ENCODE measurements at places on chromosomes 7 and 10.

DNA sequence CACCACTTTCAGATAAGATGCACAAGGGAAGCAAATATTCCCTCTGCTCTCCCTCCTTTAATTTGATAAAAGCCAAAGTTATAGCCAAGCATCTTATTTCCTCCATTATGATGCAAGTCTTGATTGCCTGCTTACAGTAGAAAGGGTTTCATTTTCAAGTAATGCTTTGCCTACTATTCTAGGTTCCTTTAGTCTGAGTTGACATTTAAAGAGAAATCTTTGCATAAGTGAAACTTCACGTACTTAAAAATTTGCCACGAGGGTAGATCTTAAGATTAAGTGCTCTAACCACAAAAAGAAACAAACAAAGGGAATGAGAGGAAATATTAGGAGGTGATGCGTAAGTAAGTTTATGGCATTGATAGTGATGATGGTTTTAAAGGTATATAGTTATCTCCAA is 78.1 kb upstream of the VWDE start:
- DNase-seq, result no peak

DNA sequence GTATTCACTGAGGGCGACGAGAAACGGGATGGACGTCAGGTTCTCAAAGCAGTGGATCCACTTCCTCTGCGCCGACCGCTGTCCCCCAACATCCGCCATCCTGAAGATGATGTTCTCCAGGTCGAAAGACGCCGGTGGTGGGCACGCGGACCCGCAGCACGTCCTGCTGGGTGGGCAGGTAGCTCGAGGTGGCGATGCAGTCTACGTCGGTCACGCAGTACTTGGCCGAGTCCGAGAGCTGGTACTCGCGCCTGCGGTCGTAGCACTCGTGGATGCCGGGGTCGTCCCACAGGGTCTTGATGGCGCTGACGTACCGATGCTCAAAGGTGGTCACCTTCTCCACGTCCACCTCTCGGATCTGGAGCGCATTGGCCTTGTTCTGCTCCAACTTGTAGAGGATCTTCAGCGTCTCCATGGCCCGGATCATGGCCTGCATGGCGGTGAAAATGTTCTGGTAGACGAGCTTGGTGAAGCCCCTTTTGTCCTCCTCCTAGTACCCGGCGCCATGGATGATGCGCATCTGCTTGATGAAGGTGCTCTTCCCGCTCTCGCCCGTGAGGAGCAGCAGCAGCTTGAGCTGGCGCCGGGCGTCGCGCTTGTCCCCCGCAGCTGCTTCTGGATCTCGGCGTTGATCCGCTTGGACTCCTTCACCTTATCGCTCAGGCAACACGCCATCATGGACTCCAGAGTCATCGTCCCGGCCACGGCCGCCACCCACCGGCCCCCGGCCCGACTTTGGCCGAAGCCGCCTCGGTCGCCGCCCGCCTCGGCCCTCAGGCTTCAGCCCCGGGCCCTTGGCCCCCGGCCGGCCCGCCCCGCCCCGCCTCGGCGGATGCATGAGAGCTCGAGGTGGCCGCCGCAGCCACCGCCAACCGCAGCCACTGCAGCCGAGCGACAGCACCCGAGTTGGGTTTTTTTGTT is 122.9 kb upstream of the KCTD7 start:
- no peak for DNase-seq

- no peak for DNase-seq
Measured at GRCh38 chr7:73829921-73830680, 695 bp upstream of the CLDN4 start.

- no peak for DNase-seq
Measured at GRCh38 chr7:32670110-32671025, 175.1 kb downstream of the AVL9 start.

DNA sequence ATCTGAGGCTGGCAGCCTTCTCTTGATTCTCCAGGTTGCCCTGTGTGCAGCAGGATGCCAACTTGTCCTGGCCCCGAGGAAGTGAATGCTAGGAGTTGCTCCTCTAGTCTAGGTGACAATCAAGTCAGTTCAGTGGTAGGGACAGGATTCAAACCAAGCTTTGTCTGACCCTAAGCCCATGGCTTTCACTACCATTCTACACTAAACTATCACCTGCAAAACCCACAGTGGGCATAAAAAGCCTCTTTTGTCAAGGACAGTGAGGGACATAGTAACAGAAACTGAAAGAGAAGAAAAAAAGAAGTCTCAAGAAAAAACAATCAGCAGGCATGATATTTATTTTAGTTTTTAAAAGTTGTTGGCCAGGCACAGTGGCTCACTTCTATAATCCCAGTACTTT is 33.5 kb downstream of the KCNMA1 start:
- no peak for DNase-seq

GRCh38 chr10:12158111-12158510 is 28.6 kb downstream of the SEC61A2 start:
- DNase-seq, result no peak

- no peak for DNase-seq
Measured at GRCh38 chr7:78073609-78074382, 275.2 kb downstream of the PHTF2 start.

DNA sequence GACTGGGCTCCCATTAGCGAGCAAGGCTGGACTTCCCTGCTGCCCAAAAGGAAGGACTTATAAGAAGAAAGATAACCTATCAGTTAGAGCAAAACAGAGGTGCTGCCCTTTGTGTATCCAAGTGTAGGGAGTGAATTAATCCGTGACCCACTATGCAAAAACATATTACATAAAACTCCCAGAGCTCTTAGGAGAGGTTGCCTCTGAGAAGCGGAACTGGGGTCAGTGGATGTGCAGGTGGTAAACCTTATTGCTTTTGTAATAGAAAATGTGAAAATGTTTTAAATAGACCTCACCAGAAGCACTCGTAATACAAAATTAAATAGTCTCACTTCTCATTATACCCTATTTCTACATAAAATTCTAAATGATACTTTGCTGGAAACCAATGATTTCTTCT is 17.1 kb upstream of the IL6 start:
- DNase-seq, result no peak

DNA sequence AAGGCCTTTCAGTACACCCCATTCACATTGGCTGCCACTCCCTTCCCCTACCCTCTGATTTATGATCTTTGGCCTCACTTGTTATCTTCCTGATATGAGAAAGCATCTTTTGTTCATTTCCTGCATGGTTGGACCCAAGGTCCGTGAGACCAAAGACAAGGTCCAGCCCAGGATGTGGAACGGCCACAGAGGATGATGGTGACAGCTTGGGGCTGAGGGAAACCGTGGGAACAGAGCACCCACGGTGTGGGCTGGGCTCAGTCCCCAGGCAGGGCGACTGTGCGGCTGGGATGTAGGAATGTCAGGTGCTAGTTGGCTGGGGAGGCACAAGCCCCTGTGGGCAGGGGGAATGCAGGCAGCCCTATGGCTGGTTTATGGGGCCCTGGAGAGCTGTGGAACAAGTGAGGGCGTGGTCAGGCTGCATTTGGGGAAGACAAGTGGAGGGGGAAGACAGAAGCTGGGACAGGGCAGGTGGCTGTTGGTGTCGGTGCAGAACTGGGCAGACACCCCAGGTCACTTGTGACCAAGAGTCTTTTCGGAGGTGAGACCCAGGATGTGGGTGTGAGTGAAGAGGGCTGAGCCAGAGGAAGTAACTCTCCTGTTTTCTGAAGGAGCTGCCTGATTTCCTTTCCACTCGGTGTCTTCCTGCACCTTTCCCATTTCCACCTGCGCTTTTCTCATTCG is 51.7 kb upstream of the IGFBP3 start:
- no peak for DNase-seq

DNA sequence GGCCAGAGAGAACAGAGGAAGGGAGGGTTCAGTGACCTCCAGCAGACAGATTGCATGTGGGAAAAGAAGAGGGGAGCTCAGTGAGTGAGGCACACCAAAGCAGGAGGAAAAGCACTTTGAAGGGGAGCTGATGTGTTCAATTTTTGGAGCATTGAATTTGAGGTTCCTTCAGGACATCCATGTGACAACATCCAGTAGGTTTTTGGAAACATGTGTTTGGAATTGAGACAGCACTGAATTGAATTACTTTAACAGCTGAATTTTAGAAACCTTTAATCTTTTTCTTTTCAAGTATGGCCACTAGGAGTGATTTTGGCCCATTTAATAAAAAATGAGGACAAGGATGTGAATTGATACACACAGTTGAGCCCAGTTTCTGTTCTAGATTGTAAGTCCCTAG is 101.8 kb upstream of the SEC61G start:
- DNase-seq, result no peak

DNA sequence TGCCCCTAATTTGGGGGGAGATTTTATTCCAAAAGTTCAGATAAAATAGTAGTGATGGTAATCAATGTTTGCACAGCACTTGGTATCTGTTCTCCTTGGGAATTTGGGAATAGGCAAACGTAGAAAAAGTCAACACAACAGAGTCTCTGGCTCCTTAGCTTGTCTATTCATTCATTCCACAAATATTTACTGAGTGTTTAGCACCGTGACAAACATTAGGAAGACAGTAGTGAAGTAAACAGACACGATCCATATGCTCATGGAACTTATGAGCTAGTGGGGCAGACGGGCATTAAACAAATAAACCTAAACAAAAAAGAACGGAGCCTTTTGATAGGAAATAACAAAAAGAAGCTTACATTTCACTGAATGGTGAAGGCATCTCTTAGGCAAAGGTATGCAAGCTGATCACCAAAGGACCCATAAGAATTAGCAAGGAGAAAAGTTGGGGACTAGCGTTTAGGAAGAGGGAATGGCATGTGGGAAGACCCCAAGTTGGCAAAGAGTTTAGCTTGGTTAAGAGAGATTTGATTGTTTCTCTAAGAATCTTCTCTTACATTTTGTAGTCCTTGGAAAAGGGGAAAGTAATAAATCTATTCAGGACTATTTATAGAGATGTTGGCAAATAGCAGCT is 243.9 kb upstream of the NPY start:
- no peak for DNase-seq

DNA sequence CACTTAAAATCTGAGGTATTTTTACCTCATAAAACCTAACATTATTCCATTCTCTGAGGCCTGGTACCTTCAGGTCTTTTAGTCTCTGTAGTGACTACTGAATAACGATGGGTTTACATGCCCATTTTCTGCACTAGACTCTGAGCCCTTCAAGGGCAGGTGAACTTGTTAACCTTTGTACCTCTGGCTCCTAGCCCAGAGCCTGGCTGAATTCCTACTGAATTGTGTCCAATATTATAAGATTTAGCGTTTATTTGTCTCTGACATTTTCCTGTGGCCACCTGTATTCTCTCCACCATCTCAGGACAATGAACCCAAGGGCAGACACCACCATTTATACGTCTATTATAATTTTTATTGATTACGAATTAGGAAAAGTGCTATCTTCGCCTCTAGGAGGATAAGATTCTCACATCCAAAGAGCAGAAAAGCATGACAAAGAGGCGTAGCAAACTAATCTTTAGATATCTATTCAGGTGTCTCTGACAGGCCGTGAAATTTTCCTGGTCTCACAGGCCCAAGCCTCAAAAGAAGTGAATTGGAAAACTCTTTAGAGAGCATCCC is 27.9 kb upstream of the HNRNPH3 start:
- DNase-seq, result no peak

- no peak for DNase-seq
Measured at GRCh38 chr10:132162021-132162531, 24.7 kb upstream of the DPYSL4 start.

GRCh38 chr10:124461642-124462347 is at the start of gene LHPP:
Gene LHPP, plus strand, starts transcription at chr10:124461823. Its CDS starts 40 bp downstream, at chr10:124461863.
- DNase-seq, result peak; percentile 74

DNA sequence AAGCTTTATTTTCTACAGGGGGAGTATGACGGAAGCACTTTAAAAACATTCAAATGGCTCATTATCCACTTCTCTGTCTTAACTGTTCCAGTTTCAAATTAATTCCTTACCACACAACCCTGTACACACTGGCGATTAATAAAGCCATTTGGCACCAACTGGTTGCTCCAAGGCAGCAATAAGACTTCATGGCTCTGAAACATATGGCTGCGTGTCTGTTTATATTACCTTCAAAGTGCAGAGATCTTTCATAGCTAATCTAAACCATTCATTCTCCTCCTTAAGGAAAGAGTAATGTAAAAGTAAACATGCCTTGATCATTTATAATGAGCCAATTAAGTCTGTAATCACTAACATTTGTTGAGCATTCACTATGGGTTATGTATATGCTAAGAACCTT is 325.7 kb downstream of the PARD3 start:
- DNase-seq, result no peak

DNA sequence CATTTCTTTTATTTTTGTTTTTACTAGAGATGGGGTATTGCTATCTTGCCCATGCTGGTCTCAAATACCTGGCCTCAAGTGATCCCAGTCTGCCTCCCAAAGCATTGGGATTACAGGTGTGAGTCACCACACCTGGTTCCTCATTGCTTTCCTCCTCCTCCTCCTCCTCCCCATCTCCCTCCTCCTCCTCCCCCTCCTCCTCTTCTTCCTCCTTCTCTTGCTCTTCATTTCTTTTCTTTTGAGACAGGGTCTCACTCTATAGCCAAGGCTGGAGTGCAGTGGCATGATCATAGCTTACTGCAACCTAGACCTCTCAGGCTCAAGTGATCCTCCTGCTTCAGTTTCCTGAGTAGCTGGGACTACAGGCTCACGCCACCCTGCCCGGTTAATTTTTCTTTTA is 22.2 kb downstream of the LRRC20 start:
- no peak for DNase-seq

DNA sequence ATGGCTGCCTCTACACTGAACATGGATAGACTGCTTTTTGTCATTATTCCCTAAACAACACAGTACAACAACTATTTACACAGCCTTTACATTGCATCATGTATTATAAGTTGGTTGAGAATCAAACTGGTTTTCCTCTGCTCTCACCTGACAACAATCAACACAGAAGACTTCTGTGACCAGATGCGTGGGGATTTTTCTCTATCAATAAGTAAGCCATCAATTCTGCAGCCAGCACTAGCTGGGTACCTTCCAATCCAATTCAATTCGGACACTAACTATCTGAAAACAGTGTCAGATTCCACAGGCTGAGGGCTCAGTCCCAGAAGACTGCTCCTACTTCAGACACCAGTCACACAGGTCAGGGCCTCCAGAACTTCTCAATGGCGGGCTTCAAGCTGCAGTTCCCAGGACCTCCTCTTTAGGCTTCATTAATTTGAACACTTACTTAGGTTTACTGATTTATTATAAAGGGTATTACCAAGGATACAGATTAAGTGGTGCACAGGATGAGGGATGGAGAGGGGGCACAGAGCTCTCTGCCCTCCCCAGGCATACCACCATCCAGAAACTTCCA is 36.4 kb upstream of the ASL start:
- DNase-seq, result no peak

GRCh38 chr10:78547397-78547796 is 513.7 kb downstream of the RPS24 start:
- DNase-seq, result no peak

DNA sequence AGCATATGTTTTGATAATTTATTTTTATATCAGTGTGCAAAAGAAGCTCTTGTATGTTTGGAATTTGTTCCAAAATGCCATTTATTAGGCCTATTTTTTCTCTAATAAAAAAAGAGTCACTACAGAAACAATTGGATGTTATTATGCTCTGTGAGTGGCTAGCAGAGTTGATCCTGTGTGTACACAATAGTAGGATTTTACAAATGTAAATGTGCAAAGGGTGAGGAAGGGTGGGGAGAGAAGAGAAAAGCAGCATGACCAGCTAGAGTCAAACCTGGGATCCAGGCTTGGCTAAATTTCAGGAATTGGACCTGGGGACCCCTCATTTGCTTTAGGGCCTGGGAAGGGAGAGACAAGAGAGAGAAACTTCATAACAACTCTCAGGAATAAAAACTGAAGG is 32.5 kb downstream of the SEMA3A start:
- no peak for DNase-seq

GRCh38 chr7:131540491-131541162 is 15.8 kb downstream of the PODXL start:
- DNase-seq, result no peak
